ENCODE measurements at places on chromosomes 12 and 14.

DNA sequence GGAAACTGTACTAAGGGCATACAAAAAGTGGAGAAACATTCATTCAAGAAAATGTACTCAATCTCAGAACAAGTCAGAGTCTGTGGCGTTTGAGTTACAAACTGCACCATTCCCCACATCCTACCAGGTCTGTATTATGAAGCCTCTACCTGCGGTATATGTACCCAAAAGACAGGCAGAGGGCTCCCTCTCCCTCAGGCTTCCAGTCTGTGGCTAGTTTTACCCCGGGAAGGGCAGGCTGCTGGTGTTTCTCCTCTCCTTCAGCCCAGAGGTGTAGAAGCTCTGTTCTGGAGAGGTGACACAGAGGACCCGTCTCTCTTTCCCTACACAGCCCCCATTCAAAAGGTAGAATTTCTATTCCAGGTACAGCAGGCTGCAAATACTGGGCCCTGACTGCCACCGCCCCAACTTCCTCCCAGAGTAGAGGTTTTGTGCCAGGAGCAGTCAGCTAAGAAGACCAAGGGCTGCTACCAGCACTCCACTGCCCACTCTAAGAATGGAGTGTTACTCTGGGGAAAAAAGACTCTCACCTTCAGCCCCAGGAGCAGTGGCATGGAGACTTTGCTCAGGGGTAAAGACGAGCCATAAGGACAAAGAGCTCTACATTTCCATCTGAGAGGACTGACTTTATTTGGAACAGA, 39.4 kb downstream of the PARP11 start:
- DNase-seq, result no peak

- no peak for DNase-seq
Measured at GRCh38 chr12:16165506-16165905, 112.0 kb downstream of the SLC15A5 start.

GRCh38 chr12:30977124-30977523, 50.6 kb downstream of the TSPAN11 start:
- DNase-seq, result no peak

DNA sequence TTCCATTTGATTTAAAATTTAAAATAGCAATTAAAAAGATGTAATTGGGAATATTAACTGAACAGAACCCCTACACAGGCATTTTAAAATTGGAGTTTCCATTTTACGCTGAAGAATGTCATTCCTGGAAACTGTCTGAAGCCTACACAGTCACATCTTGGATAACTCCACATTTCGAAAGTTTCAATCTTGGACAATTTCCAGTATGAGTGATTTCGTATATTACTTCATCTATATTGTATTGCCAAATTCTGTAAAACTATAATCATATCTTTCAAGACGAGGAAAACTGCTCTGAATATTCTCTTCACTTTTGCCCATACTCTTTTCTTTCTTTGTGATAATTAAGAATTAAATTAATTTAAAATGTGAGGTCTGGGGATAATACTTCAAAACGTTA, 194.2 kb upstream of the ABCD2 start:
- DNase-seq, result no peak

DNA sequence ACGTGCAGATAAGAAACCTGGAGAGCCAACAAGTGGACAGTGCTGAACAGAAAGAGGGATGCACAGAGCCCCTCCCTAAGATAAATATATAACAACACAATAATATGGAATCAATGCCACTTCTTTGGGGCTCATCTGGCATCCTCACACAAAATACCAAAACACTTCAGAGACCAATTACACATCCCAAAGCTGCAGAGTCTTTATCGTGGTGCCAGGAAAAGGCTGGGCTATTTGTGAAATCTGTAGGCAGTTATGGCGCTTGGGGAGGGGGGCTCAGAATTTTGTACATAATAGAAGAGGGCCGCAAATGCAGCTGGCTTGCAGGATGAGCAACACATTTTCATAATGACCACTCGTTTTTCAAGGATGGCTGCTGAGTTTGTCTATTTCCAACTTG, 160.4 kb upstream of the NOS1 start:
- no peak for DNase-seq

DNA sequence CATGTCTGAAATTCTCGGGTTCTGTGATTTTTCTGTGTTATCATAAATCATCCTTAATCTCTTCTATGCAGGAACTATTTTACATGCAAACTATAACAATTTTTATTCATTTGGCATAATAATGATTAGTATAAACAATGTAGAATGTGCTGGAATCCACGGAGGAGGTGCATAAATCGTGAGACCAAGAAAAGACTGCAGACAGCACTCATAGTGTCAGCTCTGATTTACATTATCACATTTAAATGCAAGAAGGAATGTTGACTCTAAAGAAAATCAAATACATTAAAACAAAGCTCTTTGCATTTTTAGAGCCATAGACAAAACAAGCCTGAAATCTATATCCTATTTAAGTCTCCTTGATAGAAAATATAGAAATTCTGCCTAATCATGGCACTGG, 501.7 kb upstream of the STXBP6 start:
- no peak for DNase-seq

Measured in stimulated activated CD4-positive, alpha-beta T cell treated with anti-CD3 and anti-CD28 coated beads, Interleukin-15, amount 100 ng/mL, for 48 hours (primary cell).